Activated CD4-positive, alpha-beta T cell treated with anti-CD3 and anti-CD28 coated beads, Interleukin-2, Interleukin-4, amounts not matched to agents 100 ng/mL and 50 ng/mL, durations not matched to agents 16 hours and 8 hours (primary cell): ENCODE measurements at places on chromosomes 16 and 17.
A peak's percentile ranks its signal among the peaks of the same experiment; 100 is the strongest.

- DNase-seq, result no peak
These were observed 7.0 kb upstream of the ANKFY1 start for GRCh38 chr17:4270736-4271135.

DNA sequence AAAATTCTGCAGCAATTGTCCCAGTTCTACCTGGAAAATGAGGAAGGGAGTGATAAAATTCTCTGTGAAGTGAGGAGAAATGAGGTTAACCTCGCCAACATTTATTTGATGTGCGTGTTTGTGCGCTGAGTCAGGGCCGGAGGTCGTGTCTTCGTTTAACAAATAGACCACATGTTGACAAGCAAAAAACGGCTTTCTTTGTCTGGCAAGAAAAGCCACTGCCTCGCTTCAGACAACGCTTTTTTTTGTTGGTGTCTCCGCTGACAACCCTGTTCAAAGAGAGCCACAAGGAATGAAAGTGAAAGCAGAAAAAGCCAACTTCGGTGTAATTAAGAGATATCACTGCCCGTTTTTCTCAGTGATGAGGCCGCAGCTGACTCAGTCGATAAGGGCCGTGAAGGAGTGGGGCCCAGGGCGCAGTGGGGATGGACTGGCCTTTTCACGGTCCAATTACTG lies 510.6 kb downstream of the CDH13 start:
- peak; percentile 36 for DNase-seq

DNA sequence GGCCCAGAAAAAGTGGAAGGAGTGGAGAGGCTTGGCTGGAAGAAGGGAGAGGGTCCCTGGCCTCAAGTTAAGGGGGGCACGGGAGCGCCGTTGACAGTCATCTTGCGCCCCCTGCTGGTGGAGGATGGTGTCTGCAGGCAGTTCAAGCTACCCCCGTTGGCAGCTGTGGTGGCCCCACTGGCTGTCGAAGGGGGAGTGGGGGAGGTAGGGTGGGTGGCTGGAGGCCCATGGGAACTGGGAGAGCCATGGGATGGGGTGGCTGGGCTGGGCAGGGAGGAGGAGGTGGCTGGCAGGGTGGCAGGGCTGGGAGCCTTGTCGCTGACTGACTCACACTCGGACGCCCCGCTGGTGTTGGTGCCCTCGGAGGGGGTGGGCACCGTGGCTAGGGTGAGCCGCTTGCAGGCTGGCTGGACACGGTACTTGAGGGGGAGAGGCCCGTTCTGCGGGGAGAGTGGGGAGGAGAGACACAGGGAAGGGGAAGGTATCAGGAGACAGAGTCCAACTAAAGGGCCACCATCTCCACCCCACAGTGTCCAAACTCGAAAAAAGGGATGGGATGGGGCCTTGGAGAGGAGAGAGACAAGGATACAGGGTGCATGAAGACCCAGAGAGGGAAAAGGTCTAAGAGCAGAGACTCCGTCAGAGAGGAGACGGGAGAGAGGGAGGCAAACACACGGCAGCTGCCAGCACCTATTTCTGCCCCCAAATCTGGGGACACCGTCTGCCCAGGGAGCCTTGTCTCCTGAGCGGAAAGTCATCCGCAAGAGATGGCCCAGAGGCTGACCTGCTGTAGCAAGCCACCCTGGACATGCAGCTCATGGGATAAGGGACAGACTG lies 5.2 kb downstream of the CISD3 start:
- peak; percentile 75 for DNase-seq

DNA sequence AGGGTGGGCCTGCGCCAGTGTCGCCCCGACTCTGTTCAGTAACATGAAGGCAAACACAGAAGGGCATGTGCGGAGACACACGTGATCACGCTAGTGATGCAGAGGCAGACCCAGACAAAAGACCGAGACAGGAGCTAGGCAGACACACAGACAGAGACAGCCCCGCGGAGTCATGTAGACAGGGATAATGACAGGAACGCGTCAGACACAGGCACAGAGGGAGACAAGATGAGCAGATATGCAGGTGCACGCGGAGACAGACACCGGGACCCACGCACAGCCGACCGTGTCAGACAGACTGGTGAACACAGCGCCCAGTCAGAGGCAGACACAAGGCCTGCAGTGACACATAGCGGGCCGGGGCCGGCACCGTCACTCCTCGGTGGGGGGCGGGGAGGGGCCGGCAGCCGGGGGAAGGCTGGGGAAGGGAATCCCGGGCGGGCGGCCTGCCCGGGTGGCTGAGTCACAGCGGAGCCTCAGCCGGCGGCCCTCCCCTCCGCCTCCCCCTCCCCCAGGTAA lies 7.4 kb downstream of the KDM6B start:
- DNase-seq, result peak; percentile 78

DNA sequence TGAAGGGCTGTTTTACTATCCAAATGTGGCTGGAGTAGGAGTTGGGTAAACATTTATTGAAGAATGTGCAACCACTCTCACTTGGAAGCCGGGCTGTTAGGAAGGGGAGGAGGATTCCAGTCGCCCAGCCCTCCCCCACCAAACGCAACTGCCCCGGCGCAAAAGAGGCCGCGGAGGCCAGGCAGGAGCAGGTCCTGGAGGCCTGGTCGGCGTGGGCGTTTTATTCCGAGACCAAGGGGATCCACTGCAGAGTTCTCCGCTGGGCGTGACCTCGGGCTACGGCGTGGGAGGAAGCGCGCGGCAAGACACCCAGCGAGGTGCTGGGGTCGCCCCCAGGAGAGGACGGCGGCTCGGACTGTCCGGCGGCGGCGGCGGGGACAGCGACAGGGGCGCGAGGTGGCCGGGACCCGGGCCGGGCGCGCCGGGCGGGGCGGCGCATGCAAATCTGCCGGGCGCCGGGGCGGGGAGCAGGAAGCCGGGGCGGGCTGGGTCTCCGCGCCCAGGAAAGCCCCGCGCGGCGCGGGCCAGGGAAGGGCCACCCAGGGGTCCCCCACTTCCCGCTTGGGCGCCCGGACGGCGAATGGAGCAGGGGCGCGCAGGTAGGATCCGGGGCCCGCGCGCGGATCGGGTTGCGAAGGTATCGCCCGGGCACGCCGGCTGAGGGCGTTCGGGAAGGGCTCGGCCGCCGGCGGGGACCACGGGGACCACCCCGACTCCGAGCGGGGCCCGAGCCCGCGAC lies at the start of gene IL4R:
Gene IL4R, plus strand, starts transcription at position 553 of the 739 bp plus-strand sequence. CDS start 26,230 bp downstream, outside the sequence.
- peak; percentile 50 for DNase-seq

DNA sequence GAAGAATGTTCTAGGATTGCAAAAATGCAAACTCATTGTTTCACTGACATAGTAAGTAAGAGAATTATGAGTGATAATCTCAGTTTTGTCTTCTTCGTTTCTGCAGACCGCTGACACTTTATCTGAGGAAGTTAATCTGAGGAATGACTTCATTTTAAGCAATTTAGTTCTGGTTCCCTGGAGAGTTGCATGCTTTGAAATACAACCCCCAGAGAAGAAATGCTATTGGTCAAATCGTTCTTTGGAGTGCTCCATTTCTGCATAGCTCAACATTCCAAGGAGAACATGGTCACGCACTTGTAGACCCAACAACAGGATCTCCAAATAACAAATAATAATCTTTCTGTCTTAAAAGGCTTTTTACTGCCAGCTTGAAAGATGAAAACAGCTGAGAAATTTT lies 427.1 kb downstream of the GRIN2A start:
- no peak for DNase-seq

DNA sequence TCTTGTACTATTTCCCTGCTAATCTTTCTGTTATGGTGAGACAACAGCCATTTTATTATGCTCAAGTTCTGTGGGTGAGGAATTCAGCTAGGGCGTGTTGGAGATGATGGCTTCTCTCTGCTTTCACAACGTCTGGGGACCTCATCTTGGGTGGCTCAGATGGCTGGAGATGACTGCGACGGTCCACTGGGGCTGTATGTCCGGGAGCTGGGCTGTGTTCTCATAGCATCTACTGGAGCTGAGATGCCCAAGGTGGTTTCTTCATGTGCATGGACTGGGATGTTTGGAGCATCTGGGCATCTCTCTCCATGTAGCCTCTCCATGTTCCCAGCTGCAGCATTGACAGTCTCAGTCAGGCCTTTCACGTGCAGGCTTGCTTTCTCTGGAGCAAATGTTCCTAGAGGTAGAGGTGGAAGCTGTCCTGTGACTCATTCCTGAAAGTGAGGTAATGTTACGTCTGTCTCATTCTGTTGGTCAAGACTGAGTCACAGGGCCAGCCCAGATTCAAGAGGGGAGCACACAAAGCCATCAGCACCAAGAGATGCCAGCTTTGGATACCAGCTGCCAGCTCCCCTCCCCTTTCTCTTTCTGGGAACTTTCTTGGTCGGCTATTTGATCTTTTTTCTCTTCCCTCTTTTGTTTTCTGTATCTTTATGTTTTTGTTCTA lies 96.2 kb downstream of the RAP1GAP2 start:
- no peak for DNase-seq

DNA sequence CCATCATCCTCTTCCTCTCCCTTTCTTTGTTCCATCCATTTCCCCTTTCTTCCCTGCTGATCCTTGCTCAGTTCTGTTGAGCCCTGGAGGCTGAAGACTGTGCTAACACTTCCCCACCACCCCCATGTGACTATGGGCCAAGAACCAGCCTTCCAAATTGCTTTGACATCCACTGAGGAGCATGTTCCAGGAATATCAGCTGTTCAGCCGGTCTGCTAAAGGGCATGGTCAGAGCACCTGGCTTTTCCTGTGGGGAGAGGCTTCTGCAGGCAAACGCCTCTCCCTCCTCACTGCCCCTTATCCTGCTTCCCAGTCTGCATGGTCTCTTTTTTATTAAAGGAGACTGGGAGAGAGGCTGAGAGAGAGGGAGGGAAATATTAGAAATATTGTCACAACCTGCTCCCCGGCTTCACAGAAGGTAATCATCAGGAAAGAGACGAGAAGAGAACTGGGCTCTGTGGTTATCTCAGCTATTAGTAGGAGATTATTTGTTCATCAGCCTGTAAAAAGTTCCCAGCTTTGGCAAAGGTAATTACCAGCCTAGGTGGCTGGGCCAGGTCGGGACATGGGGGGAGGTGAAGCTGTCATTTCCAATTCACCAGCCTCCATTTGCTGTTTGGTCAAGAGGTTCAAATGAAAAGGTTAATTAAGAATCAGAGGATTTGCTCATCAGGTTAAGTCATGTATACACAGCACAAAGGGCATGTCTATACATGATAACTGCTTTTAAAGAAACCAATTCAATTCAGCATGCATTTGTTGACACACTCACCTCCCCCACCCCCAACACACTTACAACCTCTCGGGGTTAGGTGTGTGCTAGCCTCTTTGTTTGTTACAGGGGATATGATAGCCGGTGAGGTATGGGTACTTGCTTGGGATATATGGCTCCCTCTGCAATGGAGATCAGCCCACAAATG lies 83.7 kb upstream of the CRHR1 start:
- no peak for DNase-seq

DNA sequence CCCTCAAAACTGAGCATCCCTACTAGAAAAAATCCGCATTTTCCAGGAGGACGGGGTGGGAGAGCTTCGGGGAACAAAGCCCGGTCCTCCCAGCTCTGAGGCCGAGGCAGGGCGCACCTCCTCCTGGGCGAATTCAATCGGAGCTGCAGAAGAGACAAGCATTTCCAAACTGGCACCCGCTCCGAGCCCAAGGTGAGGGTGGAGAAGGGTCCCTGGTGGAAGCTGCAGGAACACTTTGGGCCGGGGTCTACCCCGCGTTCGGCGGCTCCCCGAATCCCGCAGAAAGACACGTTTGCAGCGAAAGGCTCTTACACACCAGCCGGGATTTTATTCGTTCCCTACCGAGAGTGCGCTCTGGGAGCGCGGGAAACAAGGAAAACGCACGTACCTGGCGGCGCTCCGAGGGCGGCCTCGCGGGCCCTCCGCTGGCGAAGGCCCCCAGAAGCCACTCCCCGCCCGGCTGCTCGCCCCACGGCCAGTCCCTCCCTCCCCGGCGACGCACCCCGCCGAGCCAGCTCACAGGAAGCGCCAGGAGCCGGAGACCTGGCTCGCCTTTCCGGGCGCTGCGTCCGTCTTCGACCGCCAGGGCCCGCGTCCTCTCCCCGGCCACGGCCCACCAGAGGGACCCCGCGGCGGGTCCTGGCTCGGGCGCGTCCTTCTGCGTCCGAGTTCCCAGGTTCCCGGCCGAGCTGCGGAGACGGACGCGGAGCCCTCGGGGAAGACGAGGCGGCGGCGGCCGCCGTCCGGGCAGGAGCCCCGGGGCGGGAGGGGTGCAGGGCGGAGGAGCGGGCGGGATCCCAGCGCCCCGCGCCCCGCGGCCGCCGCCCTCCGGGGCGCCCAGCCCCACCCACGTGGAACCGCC lies 49.8 kb upstream of the BAHCC1 start:
- DNase-seq, result peak; percentile 42

DNA sequence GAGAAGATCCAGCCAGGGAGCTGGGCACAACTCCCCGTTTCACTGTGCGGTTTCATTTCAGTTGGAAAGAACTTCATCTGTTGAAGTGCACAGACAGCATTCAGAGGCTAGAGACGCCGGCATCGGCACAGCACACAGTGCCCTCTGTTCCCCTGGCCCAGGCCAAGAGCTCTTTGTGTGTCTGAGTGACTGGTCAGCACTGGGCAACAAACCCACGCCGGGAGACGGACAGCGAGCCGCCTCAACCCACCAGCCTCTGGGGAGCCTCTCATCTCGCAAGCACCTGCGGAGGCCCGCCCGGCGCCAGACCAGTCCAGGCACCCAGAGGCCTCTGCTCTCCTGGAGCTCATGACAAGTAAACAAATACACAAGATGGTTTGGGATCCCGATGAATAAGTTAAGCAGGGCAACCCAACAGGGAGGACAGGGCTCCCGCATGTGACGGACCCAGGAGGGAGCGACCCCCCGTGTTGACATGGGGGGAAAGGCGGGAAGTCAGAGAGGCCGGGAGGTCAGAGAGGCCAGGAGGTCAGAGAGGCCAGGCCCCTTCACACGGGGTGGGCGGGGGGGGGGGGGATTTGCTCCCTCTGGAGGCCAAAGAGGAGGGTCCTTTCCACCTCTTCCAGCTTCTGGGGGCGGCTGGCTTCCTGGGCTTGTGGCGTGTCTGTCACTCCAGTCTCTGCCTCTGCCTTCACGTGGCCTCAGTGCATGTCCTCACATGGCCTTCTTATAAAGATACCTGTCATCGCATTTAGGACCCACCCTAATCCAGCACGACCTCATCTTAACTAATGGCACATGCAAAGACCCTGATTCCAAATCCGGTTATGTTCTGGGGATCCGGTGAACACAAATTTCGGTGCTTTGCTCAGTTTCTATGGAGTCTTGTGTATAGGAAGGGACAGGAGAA lies 25.8 kb upstream of the KLHDC4 start:
- no peak for DNase-seq

GRCh38 chr17:40436636-40437035 lies 6.6 kb upstream of the IGFBP4 start:
- DNase-seq, result no peak

GRCh38 chr16:8581831-8582580 lies 8.3 kb downstream of the TMEM114 start:
- DNase-seq, result no peak
